ENCODE measurements at places on chromosomes 12 and 14. TPM values are rescaled to one million over a fixed set of nuclear protein-coding genes. Genes with fewer than 3 reads are reported as not detected.

The OR5AU1 gene
- polyA plus RNA-seq = not detected

The MANSC4 gene
- not detected for polyA plus RNA-seq

The CMA1 gene
- not detected for polyA plus RNA-seq

The CD69 gene
- polyA plus RNA-seq = 3.9 TPM

The PPP1CC gene
- 60.2 TPM for polyA plus RNA-seq

The AGAP2 gene
- 4.4 TPM for polyA plus RNA-seq

The KRT71 gene
- polyA plus RNA-seq = not detected

The CCDC177 gene
- 0.01 TPM for polyA plus RNA-seq

The CELA1 gene
- polyA plus RNA-seq = not detected

The SNX6 gene
- 53.3 TPM for polyA plus RNA-seq

The PTPRQ gene
- 1.8 TPM for polyA plus RNA-seq

The KLRD1 gene
- polyA plus RNA-seq = 2.6 TPM

The SLC8A3 gene
- 0.08 TPM for polyA plus RNA-seq
